IPS DF 6.9 (cell line): ENCODE measurements at places on chromosomes 3 and 15.

DNA sequence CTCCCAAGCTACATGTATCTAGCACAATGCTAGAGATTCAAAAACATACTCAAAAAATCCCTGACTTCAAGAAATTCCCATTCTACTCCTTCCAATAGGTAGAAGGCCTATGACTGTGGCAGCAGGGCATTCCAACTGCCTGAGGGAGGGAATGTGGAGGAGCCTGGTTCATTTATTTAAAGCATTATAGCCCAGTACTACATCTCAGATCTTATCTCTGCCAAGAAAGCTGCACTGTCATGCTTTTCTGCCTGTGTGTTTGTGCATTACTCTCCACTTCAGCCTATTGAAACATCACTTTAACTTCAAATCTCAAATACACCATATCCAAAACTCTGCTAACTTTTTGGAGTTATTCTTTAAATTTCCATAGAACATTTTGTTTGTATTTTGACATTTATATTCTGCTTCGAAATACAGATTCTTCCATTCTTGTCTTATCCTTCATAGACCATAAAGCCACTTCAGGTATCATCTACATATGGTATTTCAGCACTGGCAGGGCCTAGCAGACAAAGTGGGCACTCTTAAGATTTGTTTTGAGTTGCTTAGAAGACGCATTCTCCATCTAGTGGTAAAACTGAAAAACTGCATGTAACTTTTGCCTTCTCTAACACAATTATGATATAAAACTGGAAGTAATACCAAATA, 59.1 kb upstream of the NEDD4 start:
- H3K27ac ChIP-seq, result no peak overlapping the region
- H3K4me1 ChIP-seq, result no peaks in the 10 kb centered on the region
- H3K4me3 ChIP-seq, result no peak overlapping the region
- no peaks in the 10 kb centered on the region for H3K27me3 ChIP-seq

DNA sequence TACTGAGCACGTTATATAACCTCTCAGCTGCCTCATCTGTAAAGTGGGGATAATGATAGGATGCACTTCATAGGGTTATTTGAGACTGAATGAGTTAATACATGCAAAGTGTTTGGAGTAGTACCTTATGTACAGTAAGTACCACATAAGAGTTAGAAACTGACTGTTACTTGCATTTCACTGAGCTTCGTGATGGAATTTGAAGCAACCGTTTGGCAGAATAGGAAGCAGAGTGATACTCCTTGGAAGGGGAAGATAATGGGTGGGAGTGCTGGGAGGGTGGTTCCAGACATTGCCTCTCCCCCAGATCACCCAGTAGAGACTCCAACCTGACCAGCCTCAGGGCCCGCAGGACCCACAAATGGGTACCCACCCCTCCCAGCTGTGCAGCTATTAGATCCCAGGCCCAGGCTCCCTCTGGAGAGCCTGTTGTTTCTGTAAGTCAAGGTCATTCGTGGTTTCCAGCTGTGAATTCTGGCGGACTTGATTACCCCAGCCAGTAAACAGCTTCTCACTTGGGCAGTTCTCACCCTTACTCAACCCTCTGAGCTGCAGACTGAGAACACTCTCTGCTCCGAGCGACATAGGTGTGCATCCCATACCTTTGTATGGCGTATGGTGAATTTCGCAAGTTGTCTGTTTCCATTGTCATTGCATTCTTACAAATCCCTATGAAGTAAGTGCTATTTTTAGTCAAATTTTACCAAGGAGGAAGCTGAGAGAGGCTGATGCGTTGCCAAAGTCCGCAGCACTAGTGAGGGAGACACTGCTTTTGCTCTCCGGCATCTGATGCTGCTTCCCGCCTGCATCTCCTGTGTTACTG, 11.1 kb downstream of the ALPK3 start:
- no peaks in the 10 kb centered on the region for H3K4me1 ChIP-seq
- H3K27ac ChIP-seq, result no peak overlapping the region
- H3K36me3 ChIP-seq, result peaks cover 15% of the 10 kb centered on the region; the same call in 1 of the 2 replicates
- no peak for DNase-seq
- H3K4me3 ChIP-seq, result no peak overlapping the region

GRCh38 chr3:9902372-9903237, at the start of gene IL17RE:
Gene IL17RE (plus strand): TSS chr3:9902848. CDS start chr3:9902933, 85 bp downstream.
- DNase-seq, result no peak
- peaks cover 5% of the 10 kb centered on the region for H3K4me1 ChIP-seq
- no peaks in the 10 kb centered on the region for H3K36me3 ChIP-seq
- H3K27ac ChIP-seq, result no peak within 1 kb of the TSS

- H3K27me3 ChIP-seq, result no peaks in the 10 kb centered on the region
- H3K4me1 ChIP-seq, result peaks cover 3% of the 10 kb centered on the region; the same call in 1 of the 2 replicates
Measured at GRCh38 chr3:123410149-123410515, 38.8 kb downstream of the ADCY5 start.
